ENCODE measurements at places on chromosomes 6 and 20.

DNA sequence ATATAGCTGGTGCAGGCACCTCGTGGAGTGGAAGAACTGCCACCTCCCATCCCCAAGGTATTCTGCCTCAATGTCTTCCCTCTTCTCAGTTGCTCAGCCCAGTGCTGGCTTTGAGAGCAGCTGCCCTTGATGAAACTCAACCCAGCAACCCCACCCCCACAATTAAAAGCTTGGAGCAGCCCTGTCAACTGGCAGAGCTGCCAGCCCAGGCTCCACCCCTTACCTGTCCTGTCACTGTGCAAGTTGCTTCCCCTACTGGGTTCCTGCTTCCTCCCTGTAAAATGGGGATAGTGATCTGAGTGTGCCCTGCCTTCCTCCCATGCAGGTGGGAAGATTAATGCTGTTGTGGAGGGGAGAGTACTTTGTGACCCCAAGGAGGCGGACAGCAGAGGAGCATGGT, 4.5 kb downstream of the TMEM63B start:
- DNase-seq, result no peak

GRCh38 chr6:38827024-38827423, 111.9 kb downstream of the DNAH8 start:
- DNase-seq, result no peak

DNA sequence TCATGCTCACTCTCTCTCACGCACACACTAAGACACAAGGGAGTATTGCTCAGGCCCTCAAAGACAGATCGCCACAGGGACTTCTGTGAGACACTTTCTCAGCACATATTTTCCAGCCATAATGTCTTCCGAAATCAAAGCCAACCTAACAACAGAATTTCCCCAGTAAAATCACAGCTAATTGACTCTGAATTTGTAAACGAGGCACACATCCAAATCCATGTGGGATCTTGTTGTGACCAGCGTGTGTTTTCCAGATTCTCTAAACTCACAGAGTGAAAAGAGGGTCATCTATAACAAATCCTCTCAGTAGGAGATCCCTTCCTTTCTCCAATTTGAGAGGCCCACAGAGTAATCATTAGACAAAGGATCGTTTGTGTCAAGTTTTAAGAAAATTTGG, 280.4 kb downstream of the PACRG start:
- no peak for DNase-seq

DNA sequence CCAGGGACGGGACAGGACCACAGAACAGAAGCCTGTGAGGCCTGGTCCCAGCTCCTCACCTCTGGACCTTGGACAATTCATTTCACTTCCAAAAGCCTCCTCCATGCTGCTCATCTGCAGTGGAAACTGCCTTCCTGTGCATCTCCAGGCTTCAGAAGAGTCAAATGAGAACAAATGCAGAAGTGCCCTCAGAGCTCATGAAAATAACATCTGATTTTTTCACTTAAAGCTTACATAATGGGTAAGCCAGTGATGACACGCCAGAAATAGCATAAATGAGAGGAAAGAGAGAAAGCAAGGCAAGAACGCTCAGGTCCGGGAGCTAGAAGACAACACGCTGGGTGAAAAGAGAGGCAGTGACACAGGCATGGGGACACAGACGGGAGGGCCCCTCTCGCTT, 7.9 kb downstream of the CNKSR3 start:
- no peak for DNase-seq

GRCh38 chr6:131728296-131728939, 17.6 kb upstream of the CTAGE9 start:
- DNase-seq, result peak; percentile 66

GRCh38 chr20:40397467-40397866, 291.6 kb downstream of the MAFB start:
- DNase-seq, result no peak

- no peak for DNase-seq
Observed at GRCh38 chr6:166595061-166595780, 8.7 kb upstream of the RAMACL start.

DNA sequence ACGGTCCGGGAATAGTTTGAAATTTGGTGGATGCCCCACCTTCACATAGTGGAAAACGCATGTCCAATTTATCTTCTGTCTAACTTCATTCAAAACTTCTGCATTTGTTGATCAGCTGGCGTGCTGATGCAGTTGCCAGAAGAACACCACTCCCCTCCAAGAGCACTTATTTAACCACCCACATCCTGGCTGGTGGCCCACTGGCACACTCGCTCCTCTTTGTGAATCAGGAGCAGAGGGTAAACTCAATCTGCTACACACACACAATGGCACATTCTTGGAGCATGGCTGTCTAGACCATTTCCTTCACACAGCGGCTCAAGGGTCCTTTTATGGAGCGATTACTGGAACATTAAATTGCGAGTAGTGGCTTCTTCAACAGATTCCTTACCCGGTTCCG, 55.1 kb upstream of the CEP162 start:
- peak; percentile 27 for DNase-seq

- no peak for DNase-seq
Observed at GRCh38 chr6:161035182-161035980, 43.8 kb downstream of the MAP3K4 start.

GRCh38 chr6:9039258-9039657, 603.9 kb upstream of the SLC35B3 start:
- no peak for DNase-seq

DNA sequence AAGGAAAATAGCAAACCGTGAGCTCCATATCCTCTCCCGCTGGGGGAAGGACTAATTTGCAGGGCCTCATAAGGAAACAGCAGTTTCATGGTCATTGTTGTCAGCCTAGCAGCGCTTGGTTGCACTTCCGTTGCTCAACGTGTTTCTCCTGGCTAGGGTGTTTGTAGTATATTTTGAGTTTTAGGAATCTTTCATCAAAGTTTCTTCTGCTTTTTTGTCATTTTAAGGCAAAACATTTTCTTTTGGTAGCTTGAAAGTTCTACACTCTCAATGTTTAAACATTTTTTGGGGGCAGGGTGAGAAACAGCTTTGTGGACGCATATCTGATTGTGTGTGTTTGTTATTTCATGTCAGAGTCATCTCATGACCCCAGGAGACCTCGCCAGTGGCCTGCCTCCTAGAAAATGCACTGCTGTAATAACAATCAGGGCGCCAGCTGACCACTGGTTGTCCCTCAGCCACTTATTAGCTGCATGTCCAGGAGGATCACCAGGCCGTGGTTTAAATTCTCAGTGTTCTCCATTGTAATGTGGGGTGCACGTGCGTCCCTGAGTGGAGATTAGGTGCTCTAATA, 20.6 kb downstream of the JARID2 start:
- DNase-seq, result no peak

DNA sequence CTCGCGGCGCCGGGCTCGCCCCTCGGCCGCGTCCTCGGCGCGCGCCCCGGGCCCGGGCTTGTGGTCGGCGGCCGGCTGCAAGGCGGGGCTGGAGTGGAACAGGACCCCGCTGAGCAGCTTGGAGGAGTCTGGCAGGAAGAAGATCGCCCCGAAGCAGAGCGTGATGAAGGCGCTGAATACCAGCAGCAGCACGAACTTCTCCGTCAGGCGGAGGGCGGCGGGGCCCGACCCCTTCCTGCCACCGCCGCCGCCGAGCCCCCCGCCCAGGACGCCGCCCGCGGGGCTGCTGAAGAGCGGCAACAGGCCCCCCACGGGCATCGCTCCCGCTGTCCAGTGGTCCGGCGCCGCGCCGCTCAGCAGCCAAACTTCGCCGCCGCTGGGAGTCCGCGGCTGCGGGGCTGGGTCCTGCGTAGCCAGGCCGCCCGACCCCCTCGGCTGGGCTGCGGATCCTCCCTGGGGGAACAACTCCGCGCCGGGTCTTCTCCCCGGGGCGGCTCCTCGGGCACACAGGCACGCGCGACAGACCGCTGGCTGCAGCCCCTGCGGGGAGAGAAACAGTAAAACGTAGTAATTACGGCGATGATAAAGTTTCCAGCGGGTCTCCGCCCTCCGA, 707 bp downstream of the MAN1A1 start:
- no peak for DNase-seq

- DNase-seq, result no peak
Observed at GRCh38 chr6:169416249-169416648, 162.6 kb upstream of the THBS2 start.

GRCh38 chr6:50361641-50362331, 312.1 kb upstream of the DEFB112 start:
- DNase-seq, result no peak

GRCh38 chr6:157761331-157761921, 61.6 kb upstream of the SNX9 start:
- DNase-seq, result no peak

GRCh38 chr20:57601737-57602136, 18.5 kb downstream of the ZBP1 start:
- no peak for DNase-seq

DNA sequence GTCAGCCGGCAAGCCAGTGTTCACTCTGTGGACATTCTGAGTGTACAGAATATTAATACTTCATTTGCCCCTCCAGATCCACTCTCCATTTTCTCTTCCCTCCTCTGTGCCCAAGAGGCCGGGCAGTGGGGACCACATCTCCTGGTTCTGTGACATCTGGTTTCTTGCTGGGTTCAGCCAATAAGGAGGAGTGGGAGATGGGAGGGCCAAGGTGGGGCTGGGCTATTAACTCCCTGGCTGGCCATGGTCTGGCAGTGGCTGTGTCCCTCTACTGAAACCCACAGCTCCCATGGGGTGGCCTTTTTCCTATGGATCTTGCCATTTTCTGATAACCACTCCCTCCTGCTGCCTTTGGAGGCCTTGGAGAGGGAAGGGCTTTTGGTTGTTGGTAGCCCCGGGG, 30.0 kb upstream of the SALL4 start:
- DNase-seq, result no peak

DNA sequence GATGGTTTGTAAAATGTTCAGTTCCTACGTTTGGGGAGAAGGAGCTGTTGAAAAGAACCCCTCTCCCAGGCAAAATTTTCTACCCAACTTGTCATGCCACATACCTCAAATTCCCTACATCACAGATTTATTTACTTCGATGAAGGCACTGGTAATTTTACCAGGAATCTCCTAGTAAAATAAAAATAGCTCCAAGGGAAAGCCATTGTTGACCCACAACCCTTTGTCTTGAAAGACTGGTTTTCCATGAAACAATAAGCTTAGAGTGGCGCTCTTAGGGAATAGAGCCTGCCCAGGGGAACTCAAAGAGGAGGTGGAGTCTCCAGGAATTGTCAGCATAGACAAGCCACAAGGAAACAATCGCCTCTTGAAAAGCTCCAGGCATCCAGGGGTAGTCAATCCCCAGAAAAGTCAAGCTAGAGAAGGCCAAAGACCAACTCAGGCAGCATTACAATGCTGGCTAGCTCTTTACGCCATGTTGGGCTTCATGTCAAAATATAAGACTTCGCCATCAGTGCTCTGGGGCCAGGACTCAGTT, 99.2 kb upstream of the RREB1 start:
- DNase-seq, result no peak

- no peak for DNase-seq
Observed at GRCh38 chr6:116152620-116153019, 26.7 kb upstream of the COL10A1 start.

GRCh38 chr6:51753635-51754034, 333.8 kb downstream of the PKHD1 start:
- peak; percentile 23 for DNase-seq

GRCh38 chr6:153424719-153425400, 293.8 kb upstream of the RGS17 start:
- no peak for DNase-seq

DNA sequence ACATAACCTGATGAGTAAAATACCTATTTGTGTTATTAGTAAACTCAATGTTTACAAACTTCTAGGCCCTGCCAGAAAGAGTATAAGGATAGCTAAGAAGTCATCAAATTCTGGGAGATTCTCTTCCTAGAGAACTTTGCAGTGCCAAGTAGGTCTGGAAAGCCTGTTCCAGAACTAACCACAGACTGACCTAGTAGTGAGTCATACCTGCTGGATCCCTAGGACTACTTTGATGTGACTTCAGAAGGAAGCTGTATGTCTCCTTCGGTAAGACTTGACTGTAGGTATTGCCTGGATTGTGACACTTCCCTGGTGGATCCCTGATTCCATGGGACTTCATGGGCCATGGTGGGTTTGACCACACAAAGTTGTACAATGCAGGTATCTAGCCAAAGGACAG, 131.7 kb downstream of the DNAH8 start:
- DNase-seq, result no peak

DNA sequence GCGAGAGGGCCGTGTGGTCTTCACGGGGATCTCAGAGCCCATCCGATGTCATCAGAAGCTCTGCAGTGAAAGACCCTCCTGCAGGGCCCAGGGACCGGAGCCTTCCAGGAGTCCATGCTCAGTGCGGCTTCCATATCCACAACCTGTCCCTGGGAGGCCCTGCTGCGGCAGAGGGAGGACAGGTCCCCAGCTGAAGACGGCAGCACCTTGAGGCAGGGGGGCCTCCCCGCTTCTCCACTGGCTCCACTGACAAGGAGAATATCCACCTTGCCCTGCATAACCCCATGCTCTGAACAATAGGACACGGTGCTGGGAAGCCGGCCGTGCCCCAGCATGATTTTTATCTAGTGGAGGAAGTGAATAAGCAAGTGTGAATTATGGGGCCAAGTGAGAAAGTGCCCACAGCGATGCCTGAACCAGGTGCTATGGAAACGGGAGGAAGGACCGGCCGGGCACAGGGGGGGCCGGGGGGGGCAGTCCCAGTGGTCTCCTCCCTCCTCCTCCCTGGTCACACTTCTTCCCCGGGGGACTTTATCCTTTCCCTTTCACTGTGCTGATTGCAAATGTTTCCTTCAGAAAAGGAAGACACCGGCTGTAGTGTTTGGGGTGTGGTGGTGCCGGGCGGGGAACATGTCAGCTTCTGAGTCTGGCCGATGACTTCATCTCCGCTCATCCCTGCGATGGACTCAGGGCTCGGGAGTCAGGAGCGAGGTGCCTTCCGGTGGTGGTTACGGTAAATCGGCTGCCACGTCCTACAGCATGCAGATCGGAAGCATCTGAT, 225.1 kb downstream of the ERMARD start:
- DNase-seq, result no peak

Measured in COLO829 (cell line).